GM23338 (cell line): ENCODE measurements at places on chromosomes 7 and 10. TPM values are rescaled to one million over a fixed set of nuclear protein-coding genes. Genes with fewer than 3 reads are reported as not detected.

DNA sequence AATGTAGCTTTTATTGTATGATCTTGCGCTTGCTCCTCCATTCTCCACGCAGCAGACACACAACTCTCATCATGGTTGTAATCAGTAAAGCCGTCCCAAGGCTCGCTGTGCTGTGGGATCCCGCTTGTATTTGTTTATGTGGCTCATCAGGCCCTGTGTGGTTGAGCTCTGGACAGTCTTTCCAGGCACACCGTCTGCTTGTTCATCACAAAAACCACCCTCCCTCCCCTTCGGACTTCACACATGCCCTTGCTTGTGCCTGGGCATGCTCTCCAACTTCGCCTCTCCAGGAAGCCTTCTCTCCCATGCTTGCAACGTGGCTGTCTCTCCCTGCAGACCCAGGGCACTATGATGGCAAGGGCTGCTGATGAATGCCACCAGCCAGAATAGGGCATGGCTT is 62.4 kb downstream of the HK1 start:
- H3K4me1 ChIP-seq: peaks cover 73% of the 10 kb centered on the region
- DNase-seq: no peak
- H3K27ac ChIP-seq: no peak overlapping the region
- no peaks in the 10 kb centered on the region for H3K27me3 ChIP-seq
- H3K4me3 ChIP-seq: no peak overlapping the region
- H3K36me3 ChIP-seq: peaks cover 10% of the 10 kb centered on the region; the same call in 1 of the 2 replicates

DNA sequence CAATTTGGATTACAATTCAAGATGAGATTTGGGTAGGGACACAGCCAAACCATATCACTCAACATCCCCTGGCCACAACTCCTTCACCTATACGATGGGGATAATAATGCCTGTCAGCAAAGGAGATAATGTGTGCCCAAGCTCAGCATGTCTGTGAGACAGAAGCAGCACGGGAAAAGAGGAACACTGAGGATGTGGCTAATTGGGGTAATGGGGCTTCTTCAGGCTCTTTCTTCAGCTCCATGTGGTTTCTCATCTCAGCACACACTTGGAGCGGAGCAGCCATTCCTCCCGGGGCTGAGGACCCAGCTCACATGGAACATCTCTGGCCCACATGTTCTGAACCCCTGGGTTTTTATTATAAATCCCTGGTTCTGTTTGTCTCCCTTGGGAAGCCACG is 136.0 kb upstream of the NAMPT start:
- no peaks in the 10 kb centered on the region for H3K36me3 ChIP-seq
- no peak overlapping the region for H3K27ac ChIP-seq
- H3K27me3 ChIP-seq: no peaks in the 10 kb centered on the region
- no peaks in the 10 kb centered on the region for H3K4me1 ChIP-seq
- H3K4me3 ChIP-seq: no peak overlapping the region

- no peak for DNase-seq
- H3K27me3 ChIP-seq: no peaks in the 10 kb centered on the region
- no peaks in the 10 kb centered on the region for H3K36me3 ChIP-seq
- H3K4me3 ChIP-seq: no peak overlapping the region
- peaks cover 15% of the 10 kb centered on the region for H3K4me1 ChIP-seq
- no peak overlapping the region for H3K27ac ChIP-seq
Measured at GRCh38 chr10:1526436-1527055, 210.8 kb downstream of the ADARB2 start.

PRSS58 gene
- not detected in 2 replicates for total RNA-seq

GRCh38 chr10:30789806-30790205 is 160.3 kb upstream of the LYZL2 start:
- peaks cover 13% of the 10 kb centered on the region for H3K27me3 ChIP-seq
- H3K27ac ChIP-seq: no peak overlapping the region
- no peak for DNase-seq
- no peaks in the 10 kb centered on the region; the same call in 1 of the 2 replicates for H3K36me3 ChIP-seq

- no peak for DNase-seq
- H3K36me3 ChIP-seq: no peaks in the 10 kb centered on the region
- no peaks in the 10 kb centered on the region for H3K27me3 ChIP-seq
- no peak overlapping the region for H3K4me3 ChIP-seq
- H3K27ac ChIP-seq: no peak overlapping the region
Measured at GRCh38 chr7:103766660-103767059, 222.8 kb downstream of the RELN start.

DNA sequence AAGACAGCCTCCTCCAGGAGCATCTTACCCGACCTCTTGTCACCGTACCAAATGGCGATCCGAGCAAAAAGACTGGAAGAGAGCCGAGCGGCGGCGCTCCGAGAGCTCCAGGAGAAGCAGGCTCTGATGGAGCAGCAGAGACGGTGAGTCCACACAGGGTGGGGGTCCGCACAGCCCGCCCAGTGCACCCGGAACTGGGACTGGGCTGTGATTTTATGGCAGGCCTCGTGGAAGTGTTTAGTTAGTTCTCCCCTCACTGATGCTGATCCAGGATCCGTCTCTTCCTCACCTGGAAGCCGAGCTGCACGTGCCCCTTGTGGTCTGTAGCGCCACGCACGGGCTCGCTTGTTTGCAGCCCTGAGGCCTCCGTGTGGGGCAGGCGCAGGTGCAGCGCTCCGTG is 19.6 kb downstream of the LRRC27 start:
- no peak overlapping the region for H3K4me3 ChIP-seq
- H3K4me1 ChIP-seq: no peaks in the 10 kb centered on the region
- no peak overlapping the region for H3K27ac ChIP-seq
- no peak for DNase-seq
- H3K27me3 ChIP-seq: no peaks in the 10 kb centered on the region

GRCh38 chr7:156616269-156617202 is 24.0 kb upstream of the RNF32 start:
- no peaks in the 10 kb centered on the region for H3K36me3 ChIP-seq
- peak; percentile 66 for DNase-seq
- H3K4me1 ChIP-seq: peaks cover 17% of the 10 kb centered on the region
- peaks cover 30% of the 10 kb centered on the region for H3K27me3 ChIP-seq
- no peak overlapping the region for H3K27ac ChIP-seq

ALDH18A1 gene
- 104 and 117 TPM in 2 replicates for total RNA-seq

DNA sequence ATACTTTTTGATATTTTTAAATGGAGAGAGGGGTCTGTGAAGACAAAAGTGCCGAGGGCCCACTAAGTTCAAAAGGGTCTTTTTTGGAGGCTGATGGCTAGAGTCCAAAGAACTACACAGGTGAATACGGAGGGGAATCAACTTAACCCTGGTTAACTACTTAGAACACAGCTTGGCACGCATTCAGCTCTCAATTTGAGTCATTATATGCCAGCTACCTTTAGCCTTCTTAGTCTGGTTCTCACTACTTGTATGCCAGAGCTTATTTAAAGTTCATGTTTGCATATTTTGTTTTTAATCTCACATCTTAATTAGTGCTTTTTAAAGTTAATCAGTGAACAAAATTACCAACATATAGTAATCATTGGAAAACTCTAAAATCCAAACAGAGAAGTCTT is 80.8 kb downstream of the VWDE start:
- DNase-seq: no peak
- H3K27ac ChIP-seq: peak overlapping the region; percentile 36; the same call in 1 of the 2 replicates
- H3K4me1 ChIP-seq: peaks cover 19% of the 10 kb centered on the region; the same call in 1 of the 2 replicates
- H3K4me3 ChIP-seq: no peak overlapping the region
- H3K36me3 ChIP-seq: no peaks in the 10 kb centered on the region

LRRD1 gene
- total RNA-seq: 0.08 TPM in 1 of 2 replicates, not detected in the other

DNA sequence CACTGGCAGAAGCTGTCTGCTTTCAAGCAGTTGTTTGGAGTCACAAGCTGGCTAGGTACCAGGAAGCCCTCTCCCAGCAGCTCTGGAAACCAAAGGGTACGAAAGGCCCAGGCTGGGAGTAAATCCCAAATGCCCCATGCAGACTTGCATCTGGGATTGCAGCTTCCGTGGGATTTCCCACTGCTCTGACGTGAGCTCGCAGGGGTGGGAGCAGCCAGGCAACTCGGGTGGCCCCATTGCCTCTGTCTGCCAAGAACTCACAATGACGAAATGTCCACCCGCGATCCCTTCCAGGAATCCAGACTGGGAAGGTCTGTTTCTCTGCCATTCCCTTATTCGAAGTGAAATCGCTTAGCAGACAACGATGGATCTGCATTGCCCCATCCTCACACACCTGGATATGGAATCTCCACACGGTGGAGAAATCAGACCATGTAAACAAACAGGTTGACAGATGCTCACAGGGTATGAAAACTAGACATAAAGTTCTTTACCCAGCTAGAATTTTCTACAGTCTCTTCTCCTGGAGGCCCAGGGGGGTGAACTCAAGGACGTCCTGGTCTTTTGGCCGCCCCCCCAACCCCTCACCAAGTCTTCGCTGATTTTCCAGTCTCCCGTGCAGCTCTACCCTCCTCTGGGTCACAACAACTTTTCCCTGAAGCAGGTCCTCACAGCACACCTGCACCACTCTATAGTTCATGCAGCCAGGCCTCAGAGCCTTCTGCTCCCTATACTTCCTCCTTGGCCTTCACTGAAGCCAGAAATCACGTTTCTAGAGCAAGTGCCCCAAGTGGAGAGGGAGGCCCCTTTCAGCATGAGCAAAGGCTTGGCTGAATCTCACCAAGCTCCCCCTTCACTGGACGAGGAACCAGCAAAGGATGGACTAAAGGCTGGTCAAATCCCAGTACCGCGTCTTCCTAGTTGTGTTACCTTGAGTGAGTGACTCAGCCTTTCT is 20.0 kb downstream of the SH3PXD2A start:
- no peak overlapping the region for H3K4me3 ChIP-seq
- no peaks in the 10 kb centered on the region for H3K36me3 ChIP-seq
- H3K4me1 ChIP-seq: peaks cover 39% of the 10 kb centered on the region
- no peak overlapping the region; the same call in 1 of the 2 replicates for H3K27ac ChIP-seq

MCM10 gene
- total RNA-seq: 30.7 and 38.2 TPM in 2 replicates

DNA sequence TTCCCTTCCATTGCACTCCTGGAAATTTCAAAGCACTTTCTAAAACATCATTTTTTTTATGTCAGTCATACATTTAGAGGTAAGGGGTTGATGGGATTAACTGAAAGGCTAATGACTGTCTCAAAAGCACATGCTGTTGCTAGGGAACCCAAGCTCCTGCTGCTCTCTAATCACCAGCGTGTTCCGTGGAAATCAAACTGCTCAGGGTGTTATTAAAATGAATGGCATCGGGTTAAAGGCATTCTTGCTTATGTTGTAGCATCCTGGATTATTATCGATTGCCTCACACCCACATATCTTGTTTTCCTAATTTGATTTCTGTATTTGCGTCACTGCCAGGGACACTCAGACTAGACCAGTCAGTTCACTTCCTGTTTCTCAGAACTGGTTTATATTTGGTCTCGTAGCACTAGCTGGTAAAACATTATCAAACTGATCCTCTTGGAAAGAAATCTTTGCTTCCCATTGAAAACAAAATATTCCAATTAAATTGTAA is 216.5 kb upstream of the MKLN1 start:
- H3K27me3 ChIP-seq: peaks cover 10% of the 10 kb centered on the region
- no peak overlapping the region for H3K27ac ChIP-seq
- no peaks in the 10 kb centered on the region for H3K36me3 ChIP-seq
- peak overlapping the region; percentile 87 for H3K4me3 ChIP-seq
- DNase-seq: no peak

GPR15LG gene
- not detected in 2 replicates for total RNA-seq

GRCh38 chr10:29751684-29752083 is 116.9 kb upstream of the SVIL start:
- no peak overlapping the region for H3K4me3 ChIP-seq
- no peaks in the 10 kb centered on the region for H3K36me3 ChIP-seq
- no peaks in the 10 kb centered on the region for H3K27me3 ChIP-seq
- DNase-seq: no peak
- no peak overlapping the region for H3K27ac ChIP-seq
